Brain (organoid and tissue), 16 donors: ENCODE measurements at places on chromosomes 12 and 14.
A peak's percentile ranks its signal among the peaks of the same experiment; 100 is the strongest.

DNA sequence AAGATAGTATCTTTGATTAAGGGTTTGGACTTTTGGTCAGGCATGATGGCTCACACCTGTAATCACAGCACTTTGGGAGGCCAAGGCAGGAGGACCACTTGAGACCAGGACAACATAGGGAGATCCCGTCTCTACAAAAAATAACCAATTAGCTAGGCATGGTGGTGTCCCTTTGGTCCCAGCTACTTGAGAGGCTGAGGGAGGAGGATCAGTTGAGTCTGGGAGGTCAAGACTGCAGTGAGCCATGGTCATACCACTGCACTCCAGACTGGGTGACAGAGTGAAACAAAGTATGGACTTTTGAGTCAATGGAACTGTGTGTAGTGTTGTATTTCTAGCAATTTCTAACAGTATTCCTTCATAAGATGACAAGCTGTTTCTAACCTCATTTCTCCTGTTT, 38.7 kb upstream of the CCDC88C start:
- no peak for DNase-seq

DNA sequence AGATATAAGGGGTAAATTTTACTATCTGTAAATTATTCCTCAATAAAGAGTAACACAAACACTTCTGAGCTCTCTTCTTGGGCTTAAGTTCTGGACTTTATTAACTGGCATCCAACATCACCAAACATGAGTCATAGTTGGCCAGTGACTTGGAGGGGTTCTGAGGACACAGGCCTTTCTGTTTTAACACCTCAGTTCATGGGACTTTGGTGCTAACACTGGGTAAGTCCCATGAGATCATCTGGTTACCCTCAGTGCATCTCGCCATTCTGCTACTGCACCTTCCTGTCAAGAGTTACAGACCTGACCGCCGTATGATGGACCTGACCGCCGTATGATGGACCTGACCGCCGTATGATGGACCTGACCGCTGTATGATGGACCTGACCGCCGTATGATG, 9.9 kb downstream of the SLC15A4 start:
- no peak for DNase-seq

GRCh38 chr14:101925152-101925551, 39.2 kb upstream of the DYNC1H1 start:
- DNase-seq: no peak

DNA sequence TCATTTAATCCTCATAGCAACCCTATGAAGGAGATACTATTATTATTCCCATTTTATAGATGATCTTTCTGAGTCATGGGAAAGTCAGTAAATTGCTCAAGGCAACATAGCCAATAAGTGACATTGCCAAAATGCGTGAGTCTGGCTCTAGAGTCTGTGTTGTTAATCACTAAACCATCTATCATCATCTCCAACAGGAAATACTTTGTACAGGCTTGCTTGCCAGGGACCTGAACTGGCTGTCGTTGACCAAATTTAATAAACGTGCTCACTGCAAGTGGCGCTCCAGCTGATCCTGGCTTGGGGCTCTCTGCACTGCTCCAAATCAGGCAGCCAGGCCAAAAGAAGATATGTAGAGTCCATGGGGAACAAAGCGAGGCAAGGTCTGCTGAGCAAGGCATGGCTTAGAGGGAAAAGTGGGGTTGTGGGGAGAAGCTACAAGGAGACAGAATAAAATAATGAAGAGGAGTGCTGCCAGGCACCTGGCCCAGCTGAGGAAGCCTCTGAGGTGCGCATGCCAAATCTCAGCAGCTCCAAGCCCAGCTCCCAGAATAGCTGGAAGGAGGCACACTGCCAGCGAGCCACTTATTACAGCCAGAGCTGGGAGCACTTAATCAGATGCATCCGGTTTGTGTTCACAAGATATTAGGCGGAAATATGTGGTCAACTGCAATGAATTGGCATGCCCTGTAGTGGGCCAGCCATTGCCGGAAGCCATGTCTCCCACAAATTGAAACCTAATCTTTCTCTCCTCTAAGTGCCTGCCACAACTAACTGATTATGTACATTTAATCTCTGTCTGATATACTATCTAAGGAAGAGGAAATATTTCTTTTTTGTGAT, 43.3 kb upstream of the PTPRO start:
- DNase-seq: peak; percentile 57

GRCh38 chr12:121927813-121928212, 9.4 kb downstream of the CFAP251 start:
- DNase-seq: no peak

- no peak for DNase-seq
Observed at GRCh38 chr12:42935756-42936155, 346.2 kb upstream of the PRICKLE1 start.

GRCh38 chr12:51371295-51371953, 19.8 kb downstream of the GALNT6 start:
- peak; percentile 47 for DNase-seq

DNA sequence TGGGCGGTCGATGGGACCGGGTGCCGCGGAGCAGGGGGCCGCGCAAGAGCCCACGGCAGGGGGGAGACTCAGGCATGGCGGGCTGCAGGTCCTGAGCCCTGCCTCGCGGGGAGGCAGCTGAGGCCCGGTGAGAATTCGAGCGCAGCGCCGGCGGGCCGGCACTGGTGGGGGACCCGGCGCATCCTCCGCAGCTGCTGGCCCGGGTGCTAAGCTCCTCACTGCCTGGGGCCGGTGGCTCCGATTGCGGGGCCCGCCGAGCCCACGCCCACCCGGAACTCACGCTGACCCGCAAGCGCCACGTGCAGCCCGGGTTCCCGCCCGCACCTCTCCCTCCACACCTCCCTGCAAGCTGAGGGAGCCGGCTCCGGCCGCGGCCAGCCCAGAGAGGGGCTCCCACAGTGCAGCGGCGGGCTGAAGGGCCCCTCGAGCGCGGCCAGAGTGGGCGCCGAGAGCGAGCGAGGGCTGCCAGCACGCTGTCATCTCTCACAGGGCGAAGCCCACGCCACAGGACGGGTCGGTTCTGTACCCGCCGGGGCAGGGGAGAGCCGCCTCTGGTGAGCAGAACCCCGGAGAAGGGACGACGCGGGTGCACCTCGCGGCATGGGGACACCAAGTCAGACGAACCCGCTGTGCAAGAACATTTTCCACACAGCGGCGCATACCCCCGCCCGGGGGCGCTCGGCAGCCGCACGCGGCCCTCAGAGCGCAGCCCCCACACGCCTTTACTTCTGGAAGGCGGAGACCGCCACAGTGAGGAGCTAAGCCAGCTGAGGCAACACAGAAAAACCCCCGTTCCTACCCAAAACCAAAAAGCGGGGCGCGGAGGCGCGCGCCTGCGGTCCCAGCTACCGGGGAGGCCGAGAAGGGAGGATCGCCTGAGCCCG, 1.2 kb upstream of the SIVA1 start:
- DNase-seq: no peak

GRCh38 chr14:31164115-31164514, 43.5 kb downstream of the HECTD1 start:
- no peak for DNase-seq

- DNase-seq: no peak
Observed at GRCh38 chr14:38079268-38079667, 128.4 kb upstream of the SSTR1 start.

- no peak for DNase-seq
Observed at GRCh38 chr14:52802597-52802996, 11.2 kb upstream of the GNPNAT1 start.
